ENCODE measurements at places on chromosomes 3 and 15. TPM values are rescaled to one million over a fixed set of nuclear protein-coding genes. Genes with fewer than 3 reads are reported as not detected.

Gene CKMT1B
- total RNA-seq = not detected

Gene PPP2R3A
- total RNA-seq = 0.15 TPM

Gene LRRC49
- not detected for total RNA-seq

Gene ACKR4
- not detected for total RNA-seq

Gene NOX5
- not detected for total RNA-seq

Gene GALNT15
- not detected for total RNA-seq

Gene INKA1
- total RNA-seq = 0.45 TPM

Gene UQCC5
- 9.2 TPM for total RNA-seq

Gene PLSCR1
- total RNA-seq = 74.4 TPM

Gene OIP5
- total RNA-seq = 13.3 TPM

Gene AMT
- 5.7 TPM for total RNA-seq

Gene FAM43A
- total RNA-seq = 2.0 TPM

Gene NOP10
- 160 TPM for total RNA-seq

Gene CELF6
- total RNA-seq = 0.63 TPM

Gene TNFAIP8L3
- 0.28 TPM for total RNA-seq

Gene DUOX1
- total RNA-seq = not detected

Gene ARHGAP11A
- total RNA-seq = 105 TPM

Gene GPR176
- total RNA-seq = 0.07 TPM

Gene CD96
- 318 TPM for total RNA-seq

Gene THSD4
- not detected for total RNA-seq

Gene ITIH1
- not detected for total RNA-seq

Gene TMEM212
- not detected for total RNA-seq

Gene PPARG
- 0.22 TPM for total RNA-seq

All from activated naive CD4-positive, alpha-beta T cell treated with anti-CD3 and anti-CD28 coated beads, Interleukin-2, amount 10 ng/mL, durations not matched to agents 5 hours and 36 hours (primary cell).